ENCODE measurements at places on chromosomes 3 and 15. TPM values are rescaled to one million over a fixed set of nuclear protein-coding genes. Genes with fewer than 3 reads are reported as not detected.

The CCR9 gene
- total RNA-seq = not detected

- H3K4me3 ChIP-seq = no peak overlapping the region
- peaks cover 33% of the 10 kb centered on the region for H3K4me1 ChIP-seq
- no peak overlapping the region for H3K27ac ChIP-seq
- peaks cover 6% of the 10 kb centered on the region for H3K27me3 ChIP-seq
- no peak for DNase-seq
These were observed 2.8 kb downstream of the TRNT1 start for GRCh38 chr3:3129579-3129978.

GRCh38 chr15:33083232-33084081, 111.1 kb downstream of the FMN1 start:
- no peaks in the 10 kb centered on the region for H3K36me3 ChIP-seq
- DNase-seq = no peak
- H3K27me3 ChIP-seq = no peaks in the 10 kb centered on the region
- peaks cover 36% of the 10 kb centered on the region for H3K4me1 ChIP-seq
- no peak overlapping the region for H3K4me3 ChIP-seq
- H3K27ac ChIP-seq = no peak overlapping the region

DNA sequence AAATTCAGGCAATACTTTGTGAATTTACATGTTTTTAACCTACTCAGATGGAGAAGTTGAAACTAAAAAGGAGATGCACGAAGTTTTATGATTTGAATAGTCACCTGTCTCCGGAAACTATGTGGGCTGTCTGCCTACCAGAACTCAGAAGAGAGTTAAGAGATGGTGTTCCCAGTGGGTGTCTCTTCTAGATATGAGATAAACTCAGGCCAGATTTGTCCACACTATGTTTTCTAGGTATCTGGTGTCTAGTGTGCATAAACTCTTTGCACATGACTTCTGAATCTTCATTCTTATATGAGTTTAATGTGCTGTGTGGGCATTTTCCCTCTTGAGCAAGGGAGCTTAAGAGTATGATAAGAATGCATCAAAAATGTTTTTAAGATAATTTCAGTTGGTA, 222.8 kb downstream of the FOXP1 start:
- H3K4me3 ChIP-seq = no peak overlapping the region
- no peaks in the 10 kb centered on the region for H3K4me1 ChIP-seq
- no peak for DNase-seq
- no peaks in the 10 kb centered on the region for H3K27me3 ChIP-seq

GRCh38 chr3:42306499-42306898, 40.5 kb upstream of the CCK start:
- H3K27ac ChIP-seq = no peak overlapping the region
- DNase-seq = no peak
- H3K4me1 ChIP-seq = no peaks in the 10 kb centered on the region
- H3K36me3 ChIP-seq = no peaks in the 10 kb centered on the region
- H3K4me3 ChIP-seq = no peak overlapping the region

- no peaks in the 10 kb centered on the region for H3K4me1 ChIP-seq
- no peak for DNase-seq
- H3K36me3 ChIP-seq = no peaks in the 10 kb centered on the region
- no peak overlapping the region for H3K4me3 ChIP-seq
- no peaks in the 10 kb centered on the region for H3K27me3 ChIP-seq
These were observed 370.9 kb downstream of the NR2F2 start for GRCh38 chr15:96701443-96701842.

DNA sequence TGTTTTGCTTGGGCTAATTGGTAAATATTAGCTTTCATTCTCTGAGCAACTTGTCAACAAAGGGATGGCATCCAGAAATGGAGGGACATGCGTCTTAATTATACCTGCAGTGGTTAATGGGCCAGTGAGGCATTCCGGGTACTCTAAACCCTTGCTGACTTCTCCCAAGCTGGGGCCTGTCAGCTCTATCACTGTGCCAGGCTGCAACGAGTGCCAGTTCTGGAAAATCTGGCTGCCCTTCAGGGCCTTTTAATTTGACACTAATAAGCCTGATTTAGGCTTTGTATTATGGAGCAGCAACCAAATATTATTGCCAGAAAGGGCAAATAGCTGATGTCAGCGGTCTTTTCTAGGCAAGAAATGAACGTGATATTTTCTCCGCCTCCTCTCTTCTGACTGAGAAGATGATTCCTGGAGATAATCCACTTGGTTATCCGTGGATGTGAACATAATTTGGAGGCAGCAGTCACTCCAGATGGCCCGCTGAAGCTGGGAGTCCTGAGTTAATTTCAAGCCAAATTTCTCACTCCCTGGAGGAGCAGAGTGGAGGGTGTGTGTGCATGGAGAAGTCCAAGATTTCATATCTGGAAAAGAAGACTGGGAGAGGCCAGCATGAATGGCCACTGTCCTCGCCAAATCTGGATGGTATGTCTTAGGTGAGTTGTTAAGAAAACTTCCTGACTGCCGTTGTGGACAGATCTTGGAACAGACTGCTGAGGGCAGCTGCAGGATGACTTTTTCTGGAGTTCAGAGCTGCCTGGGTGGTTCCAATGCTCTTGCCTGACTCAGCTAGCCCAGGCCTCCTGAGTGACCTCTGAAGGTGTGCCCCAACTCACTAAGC, 44.4 kb upstream of the PSMD6 start:
- peaks cover 22% of the 10 kb centered on the region for H3K4me1 ChIP-seq
- H3K27ac ChIP-seq = no peak overlapping the region
- peaks cover 2% of the 10 kb centered on the region for H3K27me3 ChIP-seq
- H3K4me3 ChIP-seq = no peak overlapping the region

DNA sequence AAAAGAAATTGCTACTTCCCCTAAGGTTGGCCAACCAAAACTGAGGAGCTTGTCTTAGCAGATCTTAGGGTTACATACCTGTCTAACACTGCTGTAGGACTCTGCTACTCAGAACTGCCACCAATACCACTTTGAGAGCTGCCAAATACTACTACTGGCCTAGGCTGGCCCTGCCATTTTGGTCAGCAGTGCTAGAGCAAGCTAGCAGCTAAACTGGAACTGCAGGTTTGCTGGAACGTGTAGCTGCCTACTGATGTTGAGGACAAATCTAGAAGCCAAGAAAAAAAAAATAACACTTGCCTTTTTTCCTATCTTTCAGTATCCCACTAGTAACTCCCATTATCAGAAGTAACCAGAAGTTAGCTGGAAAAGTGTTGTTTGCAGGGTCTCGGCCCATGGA, 387.4 kb downstream of the RBMS3 start:
- no peak overlapping the region for H3K27ac ChIP-seq
- H3K36me3 ChIP-seq = peaks cover 9% of the 10 kb centered on the region
- H3K4me1 ChIP-seq = no peaks in the 10 kb centered on the region
- DNase-seq = no peak

GRCh38 chr15:72785432-72785831, 1.9 kb upstream of the ADPGK start:
- H3K4me1 ChIP-seq = peaks cover 49% of the 10 kb centered on the region
- peaks cover 6% of the 10 kb centered on the region for H3K36me3 ChIP-seq
- H3K4me3 ChIP-seq = no peak overlapping the region
- H3K27ac ChIP-seq = peak overlapping the region; percentile 58
- DNase-seq = peak; percentile 18
